ENCODE measurements at places on chromosomes 16 and 17.
A peak's percentile ranks its signal among the peaks of the same experiment; 100 is the strongest.

GRCh38 chr16:21244518-21245215, 11.2 kb downstream of the ANKS4B start:
- DNase-seq = no peak

GRCh38 chr16:14955546-14956231, 18.4 kb downstream of the NPIPA1 start:
- DNase-seq = no peak

GRCh38 chr17:38701504-38702165, 3.4 kb upstream of the MLLT6 start:
- DNase-seq = peak; percentile 79

GRCh38 chr17:2844416-2844815, 48.2 kb downstream of the RAP1GAP2 start:
- no peak for DNase-seq

- no peak for DNase-seq
Measured at GRCh38 chr16:82655720-82656490, 29.1 kb downstream of the CDH13 start.

DNA sequence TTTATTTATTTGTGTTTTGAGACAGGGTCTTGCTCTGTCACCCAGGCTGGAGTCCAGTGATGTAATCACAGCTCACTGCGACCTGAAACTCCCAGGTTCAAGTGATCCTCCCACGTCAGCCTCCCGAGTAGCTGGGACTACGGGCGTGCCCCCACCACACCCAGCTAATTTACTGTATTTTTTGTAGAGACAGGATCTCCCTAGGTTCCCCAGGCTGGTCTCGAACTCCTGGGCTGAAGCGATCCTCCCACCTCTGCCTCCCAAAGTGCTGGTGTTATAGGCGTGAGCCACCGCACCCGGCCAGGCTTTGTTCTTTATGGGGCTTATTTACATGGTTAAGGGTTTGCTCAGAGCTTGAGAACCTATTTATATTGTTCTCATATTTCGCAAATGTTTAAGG, 5.8 kb upstream of the MEIOB start:
- DNase-seq = no peak

- DNase-seq = no peak
Measured at GRCh38 chr17:40175928-40176753, 1.1 kb upstream of the RAPGEFL1 start.

GRCh38 chr17:44206825-44207155, 7.1 kb upstream of the ATXN7L3 start:
- DNase-seq = no peak

DNA sequence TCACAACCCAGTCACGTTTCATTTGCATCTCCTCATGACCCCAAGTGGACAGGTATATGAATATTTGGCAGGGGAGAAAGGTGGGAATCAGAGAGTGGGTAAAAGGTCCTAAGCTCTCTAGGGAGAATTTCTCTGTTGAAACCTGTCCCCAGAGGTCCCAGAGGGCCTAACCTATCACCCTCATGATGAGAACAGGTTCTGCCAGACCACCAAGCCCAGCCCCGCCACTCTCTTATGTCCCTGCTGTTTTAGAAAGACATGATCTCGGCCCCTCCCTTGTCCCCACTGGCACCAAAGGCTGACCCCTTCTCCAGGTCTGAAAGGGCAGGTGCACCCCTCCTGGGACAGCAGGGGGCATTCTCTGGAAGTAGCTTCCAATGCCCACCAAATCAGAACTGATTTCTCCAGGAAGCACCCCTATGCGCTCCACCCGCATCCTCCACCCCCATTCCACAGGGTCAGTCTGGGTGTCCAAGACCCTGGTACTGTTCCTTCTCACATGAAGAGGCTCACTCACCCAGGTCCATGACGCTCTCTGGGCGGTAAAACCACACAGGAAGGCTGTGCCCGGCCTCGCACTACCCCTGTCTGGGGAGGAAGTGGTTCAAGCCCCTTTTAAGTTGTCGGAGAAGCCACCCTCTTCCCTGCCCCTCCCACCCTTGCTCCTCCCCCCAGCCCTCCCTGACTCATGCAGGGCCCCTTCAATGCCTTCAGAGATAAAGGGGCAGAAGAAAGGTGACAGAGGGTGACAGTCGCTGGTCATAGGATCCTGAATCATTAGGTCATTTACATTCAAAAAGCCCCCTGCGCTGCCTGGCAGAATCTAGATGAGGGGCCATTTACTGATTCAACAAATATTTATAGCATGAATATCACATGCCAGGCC, at the start of gene CCR7:
Gene CCR7, minus strand, starts transcription at position 590 of the 886 bp plus-strand sequence. Its CDS starts 63 bp downstream, at position 527.
- DNase-seq = no peak

- DNase-seq = no peak
Measured at GRCh38 chr17:28918295-28918694, 15.4 kb upstream of the DHRS13 start.

- DNase-seq = peak; percentile 90
Measured at GRCh38 chr17:21119247-21119918, 7.4 kb upstream of the DHRS7B start.

- no peak for DNase-seq
Measured at GRCh38 chr17:64171041-64171440, 41.1 kb upstream of the ERN1 start.

DNA sequence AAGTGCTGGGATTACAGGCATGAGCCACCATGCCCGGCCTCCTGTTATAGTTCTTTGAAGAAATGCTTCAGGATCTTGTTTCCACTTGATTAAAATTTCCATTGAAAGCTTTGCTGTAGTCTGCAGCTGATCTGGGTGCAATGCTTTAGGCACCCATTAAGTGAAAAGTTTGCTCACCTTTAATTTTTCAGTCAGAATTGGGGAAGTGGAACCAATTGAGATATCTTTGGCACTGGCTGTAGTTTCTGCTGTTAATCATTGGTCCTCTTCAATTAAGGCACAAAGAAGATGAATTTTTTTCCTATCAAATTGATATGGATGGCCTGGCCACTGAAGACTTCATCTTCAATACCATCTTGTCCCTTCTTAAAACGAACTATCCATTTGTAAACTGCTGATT, 336.1 kb upstream of the TBX2 start:
- DNase-seq = no peak

DNA sequence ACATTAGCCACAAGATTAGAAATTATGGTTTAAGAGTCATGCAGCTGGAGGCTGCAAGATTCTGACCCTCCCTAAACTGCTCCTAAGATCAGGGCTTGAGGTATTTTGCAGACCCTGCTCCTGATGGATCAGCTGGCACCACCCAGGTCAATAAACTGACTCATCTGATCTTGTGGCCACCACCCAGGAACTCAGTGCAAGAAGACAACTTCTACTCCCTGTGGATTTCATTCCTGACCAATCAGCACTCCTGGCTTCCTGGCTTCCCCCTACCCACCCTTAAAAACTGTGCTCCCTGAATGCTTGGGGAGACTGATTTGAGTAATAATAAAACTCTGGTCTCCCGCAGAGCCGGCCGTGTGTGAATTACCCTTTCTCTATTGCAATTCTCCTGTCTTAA, 25.0 kb upstream of the MILR1 start:
- DNase-seq = no peak

DNA sequence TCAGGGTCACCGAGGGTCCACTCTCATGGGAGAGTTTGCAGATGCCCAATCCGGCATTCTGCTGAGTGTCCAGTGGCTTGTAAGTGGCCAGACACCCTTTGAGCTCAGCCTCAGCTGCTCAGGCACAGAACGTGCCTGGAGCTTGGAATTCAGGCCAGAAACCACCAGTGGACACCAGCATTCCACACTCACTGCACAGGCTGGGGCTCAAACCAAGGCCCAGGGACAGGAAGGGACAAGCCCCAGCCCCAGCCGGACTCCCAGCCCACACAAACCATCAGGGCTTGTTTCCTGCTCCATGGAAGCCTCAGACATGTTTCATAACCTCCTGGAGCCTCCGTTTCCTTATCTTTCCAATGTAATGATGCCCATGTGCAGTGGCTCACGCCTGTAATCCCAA, 5.0 kb upstream of the NPRL3 start:
- DNase-seq = no peak

DNA sequence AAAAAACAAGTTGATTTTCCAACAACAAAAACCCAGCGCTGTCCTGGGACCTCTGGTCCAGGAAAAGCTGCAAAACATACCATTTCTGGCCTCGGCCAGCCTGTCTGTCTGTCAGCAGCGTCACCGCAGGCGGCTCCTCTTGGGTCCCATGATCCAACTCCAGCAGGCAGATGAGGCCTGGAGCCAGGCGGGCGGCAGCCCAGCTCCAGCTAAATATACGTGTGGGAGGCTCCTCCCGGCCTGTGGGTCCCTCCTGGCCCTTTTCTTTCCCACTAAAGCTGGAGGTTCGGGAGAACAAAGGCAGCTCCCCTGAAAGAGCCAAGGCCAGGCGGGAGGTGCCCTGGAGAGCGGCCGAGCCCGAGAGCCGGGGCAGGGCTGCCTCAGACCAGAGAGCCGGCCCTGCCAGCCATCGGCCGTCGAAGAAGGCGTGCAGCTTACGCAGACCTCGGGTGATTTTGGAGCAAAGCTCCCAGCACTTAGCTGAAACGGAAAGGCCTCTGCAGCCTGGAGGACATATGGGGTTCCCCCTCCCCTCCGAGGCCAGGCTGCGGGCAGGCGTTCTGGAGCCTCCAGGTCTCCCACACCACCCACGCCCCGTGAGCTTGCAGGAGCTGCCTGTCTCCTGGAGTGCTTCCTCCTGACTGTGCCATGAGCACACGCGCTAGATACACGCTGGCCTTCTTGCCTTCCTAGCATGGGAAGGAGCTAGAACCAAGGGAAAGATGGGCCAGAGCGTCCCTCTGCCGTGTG, 19.9 kb upstream of the JPH3 start:
- DNase-seq = no peak

- no peak for DNase-seq
Measured at GRCh38 chr17:63040816-63041215, 74.8 kb downstream of the TANC2 start.

- peak; percentile 10 for DNase-seq
Measured at GRCh38 chr17:10792151-10792550, 11.7 kb downstream of the TMEM238L start.

DNA sequence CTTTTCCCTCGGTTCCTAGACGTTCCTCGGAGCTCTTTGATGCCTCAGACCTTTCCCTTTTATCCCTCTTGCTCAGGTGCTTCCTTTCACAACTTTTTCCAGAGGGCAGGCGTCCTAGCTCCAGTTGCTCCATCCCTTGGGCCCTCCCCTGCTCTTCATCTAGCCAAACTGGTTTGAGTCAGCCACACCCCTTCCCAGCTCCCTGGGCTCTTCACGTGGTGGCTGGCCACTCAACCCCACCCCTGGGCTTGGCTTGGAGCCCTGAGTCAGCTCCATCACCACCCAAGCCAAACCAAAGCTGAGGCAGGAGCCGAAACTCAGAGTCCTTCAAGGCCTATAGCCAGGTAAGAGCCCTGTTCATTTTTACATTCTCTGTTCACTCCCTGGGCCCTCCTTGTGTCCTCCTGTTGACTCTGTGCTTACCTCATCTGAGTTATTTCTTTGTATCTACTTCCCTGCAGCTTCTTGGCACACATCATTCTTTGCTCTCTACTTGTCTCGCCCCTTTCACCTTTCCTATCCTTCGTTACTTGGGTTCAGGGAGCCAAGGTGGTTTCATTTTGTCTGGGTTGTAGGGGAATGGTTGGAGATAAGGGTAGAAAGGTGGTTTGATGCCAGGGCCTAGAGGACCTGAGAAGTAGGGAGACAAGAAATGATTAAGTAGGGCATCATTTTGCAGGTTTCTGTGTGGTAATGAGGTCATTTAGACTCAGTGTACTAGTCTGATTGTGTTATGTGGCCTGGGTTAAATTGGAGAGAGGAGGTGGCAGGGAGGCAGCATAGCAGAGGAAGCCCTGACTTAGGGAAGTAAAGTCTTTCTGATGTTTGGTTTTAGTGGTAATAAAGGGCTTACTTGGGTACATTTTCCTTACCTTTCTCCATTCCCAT, 7.6 kb upstream of the PHKG2 start:
- DNase-seq = no peak

GRCh38 chr16:85800321-85800669, 800 bp downstream of the COX4I1 start:
- no peak for DNase-seq

DNA sequence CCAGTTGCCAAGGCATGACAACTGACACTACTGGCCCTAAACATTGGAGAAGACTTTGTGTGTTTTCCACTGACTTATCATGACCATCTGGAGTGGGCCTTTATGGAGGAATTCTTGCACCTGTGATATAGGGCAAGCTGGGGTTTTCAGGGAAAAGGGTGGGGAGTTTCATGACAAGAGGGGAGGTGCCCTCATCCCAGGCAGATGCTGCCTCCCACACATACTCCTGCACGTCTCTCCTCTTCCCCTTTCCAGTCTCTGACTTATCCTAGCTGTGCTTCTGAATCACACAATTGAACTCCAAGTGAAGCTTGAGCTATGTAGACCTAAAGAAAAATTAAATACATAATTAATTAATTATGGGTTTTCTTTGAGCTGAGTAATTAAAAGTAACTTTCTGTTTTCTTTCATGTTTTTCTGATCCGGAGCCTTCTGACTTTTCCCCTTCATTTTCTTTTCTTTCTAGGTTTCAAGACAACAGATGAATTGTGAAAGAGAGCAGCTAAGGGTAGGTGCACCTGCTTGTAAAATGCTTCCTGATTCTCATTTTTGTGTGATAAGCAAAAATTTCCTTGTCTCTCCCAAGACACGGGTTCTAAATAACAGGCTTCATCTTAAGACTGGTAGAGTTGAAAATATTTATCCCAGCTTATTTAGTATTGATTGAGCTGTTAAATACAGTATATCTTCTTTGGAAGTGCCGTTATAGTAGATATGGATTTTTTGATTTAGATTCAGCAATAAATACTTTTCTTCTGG, 280.9 kb upstream of the RBFOX1 start:
- no peak for DNase-seq

DNA sequence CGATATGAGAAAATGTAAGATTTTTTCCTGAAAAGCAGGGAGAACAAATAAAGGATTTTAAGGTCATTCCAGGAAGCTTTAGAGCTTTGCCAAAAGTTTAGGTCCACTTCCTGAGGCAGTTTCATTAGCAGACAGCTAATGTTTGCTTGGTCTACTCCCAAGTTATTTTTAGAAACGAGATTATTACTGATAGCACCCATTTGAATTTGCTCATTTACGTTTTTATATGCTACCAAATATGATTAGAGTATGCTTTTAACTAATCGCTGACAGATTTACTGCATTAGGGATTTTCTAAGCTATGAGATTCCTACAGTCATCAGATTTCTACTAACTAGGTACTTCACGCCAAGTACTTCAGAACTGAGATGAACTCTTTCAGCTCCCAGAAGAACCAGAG, 98.1 kb downstream of the WNT3 start:
- no peak for DNase-seq
